ENCODE measurements at places on chromosomes 1 and 21. TPM values are rescaled to one million over a fixed set of nuclear protein-coding genes. Genes with fewer than 3 reads are reported as not detected.

DNA sequence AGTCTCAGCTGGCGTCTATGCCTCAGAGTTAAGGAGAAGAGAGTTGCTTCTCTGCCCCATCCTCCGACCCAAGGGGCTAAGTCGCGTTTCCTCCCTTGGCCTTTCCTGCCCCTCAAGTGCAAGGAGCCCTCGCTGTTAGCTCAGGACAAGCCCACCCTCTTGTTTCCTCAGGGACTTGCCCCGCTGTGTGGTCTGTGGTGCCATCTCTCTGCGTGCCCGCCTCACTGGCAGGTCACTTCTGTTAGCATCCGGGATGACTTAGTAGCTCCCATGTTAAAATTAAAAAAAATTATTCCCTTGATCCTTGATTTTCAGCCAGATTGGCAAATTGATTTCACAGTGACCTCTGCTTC is 96.5 kb downstream of the PCBP3 start:
- H3K27ac ChIP-seq: no peak overlapping the region
- DNase-seq: no peak
- peaks cover 7% of the 10 kb centered on the region for H3K4me1 ChIP-seq

DNA sequence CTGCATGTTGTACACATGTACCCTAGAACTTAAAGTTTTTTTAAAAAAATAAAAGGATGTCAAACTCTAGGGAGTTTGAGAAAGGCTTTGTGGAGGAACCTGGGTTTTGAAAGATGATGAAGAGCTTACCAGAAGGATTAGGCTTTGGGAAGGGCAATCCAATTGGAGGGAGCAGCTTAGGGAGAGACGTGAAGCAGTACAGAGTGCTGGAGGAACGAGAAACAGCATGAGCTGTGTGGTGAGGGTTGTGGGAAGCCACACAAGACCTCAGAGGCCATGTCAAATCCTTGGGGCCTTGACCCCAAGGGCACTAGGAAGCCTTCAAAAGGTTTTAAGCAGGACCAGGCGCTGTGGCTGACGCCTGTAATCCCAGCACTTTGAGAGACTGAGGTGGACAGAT is 8.4 kb upstream of the KPNA6 start:
- peaks cover 2% of the 10 kb centered on the region for H3K27me3 ChIP-seq
- H3K27ac ChIP-seq: no peak overlapping the region
- H3K4me3 ChIP-seq: no peak overlapping the region
- no peak for DNase-seq
- peaks cover 5% of the 10 kb centered on the region for H3K36me3 ChIP-seq

- peaks cover 6% of the 10 kb centered on the region for H3K27me3 ChIP-seq
- peaks cover 3% of the 10 kb centered on the region for H3K36me3 ChIP-seq
- no peak overlapping the region for H3K27ac ChIP-seq
- H3K4me3 ChIP-seq: no peak overlapping the region
Measured at GRCh38 chr1:62333441-62333840, 14.2 kb upstream of the KANK4 start.

GRCh38 chr1:69171248-69171647 is 396.5 kb upstream of the LRRC7 start:
- H3K27ac ChIP-seq: no peak overlapping the region
- H3K36me3 ChIP-seq: peaks cover 4% of the 10 kb centered on the region
- H3K27me3 ChIP-seq: no peaks in the 10 kb centered on the region
- H3K4me3 ChIP-seq: no peak overlapping the region
- no peaks in the 10 kb centered on the region for H3K4me1 ChIP-seq
- no peak for DNase-seq

- peak overlapping the region; percentile 100 for H3K4me3 ChIP-seq
- H3K27me3 ChIP-seq: peaks cover 4% of the 10 kb centered on the region
- no peaks in the 10 kb centered on the region for H3K36me3 ChIP-seq
- DNase-seq: no peak
- H3K4me1 ChIP-seq: peaks cover 26% of the 10 kb centered on the region
- H3K27ac ChIP-seq: peak overlapping the region; percentile 98
Measured at GRCh38 chr1:46303872-46304326, 401 bp downstream of the UQCRH start.

DNA sequence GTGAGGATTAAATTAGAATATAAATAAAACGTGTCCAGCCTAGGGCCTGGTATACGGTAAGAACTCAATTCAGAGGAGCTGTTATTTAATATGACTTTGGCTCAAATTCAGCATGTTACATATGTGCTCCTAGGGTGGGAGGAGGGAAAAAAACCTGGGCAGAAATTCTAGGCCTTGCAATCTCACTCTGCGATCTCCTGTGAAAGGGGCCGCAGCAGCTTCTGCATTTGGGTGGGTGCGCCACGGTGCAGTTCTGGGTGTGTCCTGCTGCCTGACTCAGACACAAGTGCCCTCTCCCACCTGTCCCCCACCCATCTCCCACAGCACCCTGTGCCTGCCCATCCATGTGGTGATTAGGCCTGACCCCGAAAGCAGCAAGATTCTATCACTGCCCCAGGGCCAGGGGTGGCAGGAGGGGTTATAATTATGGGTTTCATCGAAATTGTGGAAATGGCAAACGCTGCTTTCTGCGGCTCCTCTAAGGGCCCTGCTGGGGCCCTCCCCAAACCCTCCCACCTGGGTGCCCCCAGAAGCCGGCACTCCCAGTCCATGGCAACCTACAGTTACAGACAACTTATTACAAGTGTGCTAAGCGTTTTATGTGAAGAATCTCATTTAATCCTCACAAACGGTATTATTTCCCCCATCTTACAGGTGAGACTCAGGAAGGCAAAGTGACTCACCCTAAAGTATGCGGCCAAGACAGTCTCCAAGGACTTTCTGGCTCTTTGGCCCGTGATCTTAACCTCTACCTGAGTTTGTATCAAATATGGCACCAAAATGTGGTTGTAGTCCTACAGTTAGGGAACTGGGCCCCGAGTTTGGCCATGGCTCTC is 25.5 kb upstream of the GRHL3 start:
- H3K27me3 ChIP-seq: no peaks in the 10 kb centered on the region
- no peak overlapping the region for H3K4me3 ChIP-seq
- no peaks in the 10 kb centered on the region for H3K4me1 ChIP-seq

GRCh38 chr21:45139473-45139872 is 65.1 kb downstream of the ADARB1 start:
- H3K4me3 ChIP-seq: no peak overlapping the region
- DNase-seq: no peak
- H3K27me3 ChIP-seq: no peaks in the 10 kb centered on the region

GRCh38 chr21:22585558-22585957 is 1587.3 kb downstream of the NCAM2 start:
- H3K36me3 ChIP-seq: no peaks in the 10 kb centered on the region
- no peak for DNase-seq
- no peak overlapping the region for H3K4me3 ChIP-seq
- H3K4me1 ChIP-seq: no peaks in the 10 kb centered on the region

DNA sequence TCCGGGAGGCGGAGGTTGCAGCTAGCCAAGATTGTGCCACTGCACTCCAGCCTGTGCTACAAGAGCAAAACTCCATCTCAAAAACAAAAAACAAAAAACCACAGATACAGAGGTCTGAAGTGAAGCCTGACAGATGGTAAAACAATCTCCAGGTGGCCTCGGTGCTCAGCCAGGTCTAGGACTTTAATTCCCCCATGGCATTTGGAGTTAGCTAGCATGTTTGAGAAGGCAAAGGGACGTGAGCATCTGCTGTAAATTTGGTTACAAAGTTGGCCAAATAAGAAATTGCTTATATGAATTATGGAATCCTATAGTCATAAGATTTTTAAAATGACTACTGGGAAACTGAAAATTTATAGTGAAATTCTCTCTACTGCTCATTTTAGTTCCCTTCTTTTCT is 98.3 kb upstream of the FMN2 start:
- H3K4me1 ChIP-seq: peaks cover 6% of the 10 kb centered on the region
- DNase-seq: no peak
- H3K36me3 ChIP-seq: peaks cover 9% of the 10 kb centered on the region
- no peak overlapping the region for H3K4me3 ChIP-seq
- H3K27ac ChIP-seq: no peak overlapping the region

DNA sequence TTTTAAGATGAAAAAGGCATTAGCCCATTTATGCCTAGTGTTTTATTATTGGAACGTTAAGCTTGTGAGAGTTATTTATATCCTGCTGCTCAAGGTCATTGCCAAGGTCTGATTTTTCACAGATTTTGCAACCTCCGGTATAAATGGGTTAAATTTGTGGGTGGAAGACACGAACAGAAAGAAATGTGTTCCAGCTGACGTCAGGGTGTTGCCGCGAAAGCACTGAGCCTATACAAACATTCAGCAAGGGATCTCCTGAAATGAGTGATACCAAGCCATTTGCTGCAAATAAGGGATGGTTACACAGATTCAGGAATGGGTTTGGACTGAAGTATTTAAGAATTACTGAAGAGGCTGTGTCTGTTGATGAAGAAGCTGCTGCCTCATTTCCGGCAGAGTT is 32.2 kb downstream of the TMED5 start:
- no peak overlapping the region for H3K4me3 ChIP-seq
- no peak overlapping the region for H3K27ac ChIP-seq
- DNase-seq: no peak
- no peaks in the 10 kb centered on the region for H3K4me1 ChIP-seq
- no peaks in the 10 kb centered on the region for H3K36me3 ChIP-seq
- no peaks in the 10 kb centered on the region for H3K27me3 ChIP-seq

- no peak overlapping the region for H3K27ac ChIP-seq
- no peaks in the 10 kb centered on the region for H3K27me3 ChIP-seq
- no peaks in the 10 kb centered on the region for H3K36me3 ChIP-seq
- peaks cover 4% of the 10 kb centered on the region for H3K4me1 ChIP-seq
Measured at GRCh38 chr1:10152709-10153284, 57.6 kb upstream of the KIF1B start.

DNA sequence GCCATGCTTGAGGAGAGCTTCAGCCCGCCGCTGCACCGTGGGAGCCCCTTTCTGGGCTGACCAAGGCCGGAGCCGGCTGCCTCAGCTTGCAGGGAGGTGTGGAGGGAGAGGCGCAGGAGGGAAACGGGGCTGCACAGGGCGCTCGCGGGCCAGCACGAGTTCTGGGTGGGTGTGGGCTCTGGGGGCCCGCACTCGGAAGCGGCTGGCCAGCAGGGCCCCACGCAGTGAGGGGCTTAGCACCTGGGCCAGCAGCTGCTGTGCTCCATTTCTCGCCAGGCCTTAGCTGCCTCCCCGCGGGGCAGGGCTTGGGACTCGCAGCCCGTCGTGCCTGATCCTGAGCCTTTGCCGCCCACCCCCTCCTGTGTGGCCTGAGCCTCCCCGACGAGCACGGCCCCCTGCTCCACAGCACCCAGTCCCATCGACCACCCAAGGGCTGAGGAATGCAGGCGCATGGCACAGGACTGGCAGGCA is 1554.0 kb downstream of the KCNT2 start:
- no peak overlapping the region for H3K27ac ChIP-seq
- H3K4me3 ChIP-seq: no peak overlapping the region
- DNase-seq: no peak
- no peaks in the 10 kb centered on the region for H3K27me3 ChIP-seq

GRCh38 chr21:15978215-15978738 is 248.5 kb downstream of the USP25 start:
- H3K27me3 ChIP-seq: no peaks in the 10 kb centered on the region
- H3K27ac ChIP-seq: no peak overlapping the region
- no peak for DNase-seq
- no peaks in the 10 kb centered on the region for H3K36me3 ChIP-seq

- H3K27ac ChIP-seq: no peak overlapping the region
- H3K36me3 ChIP-seq: peaks cover 16% of the 10 kb centered on the region
- peak; percentile 52 for DNase-seq
- H3K27me3 ChIP-seq: peaks cover 27% of the 10 kb centered on the region
Measured at GRCh38 chr1:41381692-41382479, 20.7 kb downstream of the FOXO6 start.

- H3K27ac ChIP-seq: no peak overlapping the region
- H3K4me3 ChIP-seq: no peak overlapping the region
- H3K36me3 ChIP-seq: no peaks in the 10 kb centered on the region
- peaks cover 5% of the 10 kb centered on the region for H3K4me1 ChIP-seq
- no peak for DNase-seq
Measured at GRCh38 chr1:1986451-1987141, 17.0 kb downstream of the CFAP74 start.

DNA sequence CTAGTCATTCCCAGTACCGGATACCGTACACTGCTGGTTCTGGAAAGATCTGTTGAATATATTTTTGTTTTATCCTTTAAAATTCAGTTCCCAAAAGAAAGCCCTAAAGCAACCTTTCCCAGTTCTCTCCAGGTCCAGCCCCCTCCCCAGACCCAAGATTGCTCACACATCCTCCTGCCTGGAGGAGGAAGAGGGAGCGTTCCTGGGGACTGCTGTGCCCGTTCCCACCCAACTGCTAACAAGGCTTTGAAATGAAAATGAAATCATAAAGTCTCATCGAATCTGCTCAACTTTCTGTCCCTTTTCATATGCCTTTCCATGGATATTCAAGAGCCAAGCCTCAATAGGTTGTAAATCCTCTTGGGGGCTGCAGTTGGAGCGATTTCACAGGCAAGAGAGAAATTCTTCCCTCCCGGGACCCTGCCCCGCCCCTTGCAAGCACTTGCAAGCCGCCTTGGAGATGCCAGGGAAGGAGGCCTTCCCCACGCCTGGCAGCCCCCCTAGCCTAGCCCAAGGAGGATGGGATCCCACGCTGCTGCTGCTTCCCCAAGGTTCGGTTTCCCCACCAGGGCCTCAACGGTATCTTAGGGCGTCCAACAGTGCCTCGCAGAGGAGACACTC is 113.2 kb upstream of the CACHD1 start:
- H3K27ac ChIP-seq: no peak overlapping the region
- H3K4me1 ChIP-seq: no peaks in the 10 kb centered on the region
- H3K27me3 ChIP-seq: peaks cover 2% of the 10 kb centered on the region
- H3K36me3 ChIP-seq: no peaks in the 10 kb centered on the region

- H3K27ac ChIP-seq: no peak overlapping the region
- H3K27me3 ChIP-seq: no peaks in the 10 kb centered on the region
- no peak for DNase-seq
- H3K36me3 ChIP-seq: peaks cover 12% of the 10 kb centered on the region
Measured at GRCh38 chr1:207423560-207424292, 30.4 kb upstream of the CR2 start.

GRCh38 chr1:201504799-201505502 is 2.0 kb downstream of the CSRP1 start:
- no peak for DNase-seq
- H3K4me1 ChIP-seq: peaks cover 7% of the 10 kb centered on the region
- no peak overlapping the region for H3K4me3 ChIP-seq

The CAMK2N1 gene
- total RNA-seq: 120 TPM

The ZBTB48 gene
- 39.0 TPM for total RNA-seq

The DMRTA2 gene
- 0.42 TPM for total RNA-seq

The CLCC1 gene
- 26.4 TPM for total RNA-seq

The CCDC181 gene
- 1.1 TPM for total RNA-seq

The MAP1LC3C gene
- 0.49 TPM for total RNA-seq

The CACNA1S gene
- total RNA-seq: 0.07 TPM

The SMIM1 gene
- 7.5 TPM for total RNA-seq

The SYDE2 gene
- 1.5 TPM for total RNA-seq

Data from glutamatergic neuron (in vitro differentiated cells).